Lower lobe of right lung (tissue), 2 donors: ENCODE measurements at places on chromosomes 6 and 20. TPM values are rescaled to one million over a fixed set of nuclear protein-coding genes. Genes with fewer than 3 reads are reported as not detected.

The DPPA5 gene
- not detected for total RNA-seq

The TMEM14A gene
- total RNA-seq, result 14.6 TPM

The RAD21L1 gene
- total RNA-seq, result not detected

- DNase-seq, result no peak
Measured at GRCh38 chr6:152863618-152864326, 113.2 kb downstream of the VIP start.

GRCh38 chr6:132021552-132022375 is 70.6 kb upstream of the CCN2 start:
- no peak for DNase-seq

- DNase-seq, result no peak
Measured at GRCh38 chr20:1805816-1806215, 89.4 kb upstream of the SIRPA start.

DNA sequence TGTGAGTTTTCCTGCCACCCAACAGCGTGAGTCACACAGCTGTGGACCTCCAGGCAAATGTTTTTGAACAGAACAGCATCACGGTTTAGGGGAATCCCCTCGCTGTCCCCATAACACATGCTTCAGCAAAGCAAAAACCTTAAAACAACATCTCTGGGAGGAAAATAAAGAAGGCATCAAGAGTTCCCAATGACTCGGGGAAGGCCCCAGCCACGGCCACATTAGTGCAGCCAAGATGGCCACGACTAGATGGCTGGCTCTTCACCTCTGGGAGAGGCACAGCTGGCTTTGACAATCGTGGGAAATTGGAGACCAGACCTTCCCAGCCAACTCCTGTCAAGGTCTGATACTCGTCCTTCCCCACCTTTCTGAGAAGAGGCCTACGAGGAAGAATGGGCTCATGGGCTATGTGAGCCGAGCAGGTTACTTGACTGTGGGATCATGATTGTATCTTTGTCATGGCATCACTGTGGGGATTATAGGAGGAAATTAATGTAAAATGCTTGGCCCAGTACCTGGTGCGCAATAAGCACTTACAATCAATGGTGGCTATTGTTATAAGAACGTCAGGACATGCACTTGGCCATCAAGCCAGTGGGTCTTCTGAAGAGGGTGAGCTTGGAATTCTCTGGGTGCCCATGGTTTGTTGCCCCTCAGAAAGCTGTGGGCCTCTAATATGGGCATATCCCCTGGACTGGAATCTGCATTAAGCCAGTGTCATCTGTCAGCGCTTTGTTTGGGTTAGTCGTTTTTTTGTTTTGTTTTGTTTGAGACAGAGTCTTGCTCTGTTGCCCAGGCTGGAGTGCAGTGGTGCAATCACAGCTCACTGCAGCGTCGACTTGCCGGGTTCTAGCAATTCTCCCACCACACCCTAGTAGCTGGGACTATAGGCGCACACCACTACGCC is 43.6 kb downstream of the FGD2 start:
- no peak for DNase-seq

DNA sequence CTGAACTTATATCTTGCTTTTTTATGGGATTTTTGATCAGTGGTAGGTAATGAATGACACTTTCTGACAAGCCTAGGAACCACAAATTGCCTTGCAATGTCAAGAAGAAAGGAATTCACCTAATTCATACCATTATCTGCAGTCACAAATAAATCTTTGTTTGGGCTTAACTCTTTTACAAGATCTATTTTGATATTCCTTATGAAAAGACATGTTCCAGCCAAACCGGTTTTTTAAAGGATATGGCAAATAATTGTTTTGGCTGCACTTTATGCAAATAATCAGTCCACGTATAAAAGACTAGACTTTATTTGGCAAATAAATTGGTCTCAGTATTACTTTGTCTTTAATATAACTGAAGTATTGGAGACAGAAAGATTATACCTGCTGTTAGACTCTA is 771.7 kb upstream of the ADGRB3 start:
- no peak for DNase-seq

DNA sequence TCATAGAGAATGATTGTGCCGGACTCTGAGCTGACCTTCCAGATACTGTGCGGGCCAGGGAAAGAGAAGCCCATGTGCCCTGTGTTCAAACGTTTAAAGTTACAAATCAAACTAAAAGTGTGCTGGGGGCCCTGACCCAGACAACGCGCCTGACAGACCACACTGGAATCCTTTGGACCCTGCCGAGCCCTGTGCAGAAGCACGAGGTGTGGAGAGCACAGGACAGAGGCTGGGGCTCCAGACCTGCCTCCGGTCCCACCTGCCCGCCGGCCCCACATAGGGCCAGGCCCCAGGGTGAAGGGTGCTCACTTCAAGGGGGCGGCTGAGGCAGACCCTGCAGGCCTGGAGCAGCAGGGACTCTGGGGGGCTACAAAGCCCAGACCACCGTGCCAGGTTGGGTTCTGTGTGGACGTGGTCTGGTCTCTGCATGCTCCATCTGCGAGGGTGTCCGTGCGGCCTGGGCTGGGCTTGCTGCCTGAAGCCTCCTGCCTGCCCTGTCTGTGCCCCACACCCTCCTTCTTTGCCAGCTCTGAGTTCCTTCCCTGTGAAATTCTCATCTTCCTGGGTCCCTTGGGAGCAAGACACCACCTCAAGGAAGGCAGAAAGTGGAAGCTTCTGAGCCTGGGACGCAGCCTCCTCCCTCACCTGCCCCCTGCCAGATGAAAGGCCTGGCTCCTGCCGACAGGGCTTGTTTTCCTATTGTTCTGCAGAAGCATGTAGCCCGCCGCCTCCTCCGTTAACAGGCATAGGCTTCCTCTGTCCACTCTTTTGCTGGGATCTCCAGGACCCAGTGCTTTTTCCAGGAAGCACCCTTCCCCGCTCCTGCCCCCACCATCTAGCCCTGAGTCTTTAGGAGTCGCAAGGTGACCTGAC is 186.2 kb downstream of the ERMARD start:
- DNase-seq, result no peak

DNA sequence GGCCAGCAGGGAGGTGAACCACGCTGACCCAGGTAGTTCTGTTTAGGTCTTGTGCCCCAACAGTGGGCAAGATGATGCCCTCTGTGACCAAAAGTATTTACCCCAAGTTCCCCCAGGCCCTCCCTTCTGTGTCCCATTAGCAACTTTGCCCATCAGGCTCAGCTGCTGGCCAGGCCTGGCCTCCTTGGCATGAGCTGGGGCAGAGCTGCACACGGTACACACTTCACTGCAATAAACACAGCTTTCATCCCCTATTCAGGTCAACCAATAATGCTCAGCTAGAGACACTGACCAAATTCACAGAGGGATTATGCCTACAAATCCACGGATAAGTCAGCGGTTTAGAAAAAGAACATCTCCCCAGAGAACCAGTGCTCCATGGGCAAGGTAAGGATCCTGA is 103.7 kb downstream of the SLC23A2 start:
- DNase-seq, result no peak

- DNase-seq, result no peak
Measured at GRCh38 chr6:99993533-99994251, at the start of gene MCHR2. Gene MCHR2 (minus strand): TSS chr6:99994223. CDS start chr6:99956147, 38,076 bp downstream.

DNA sequence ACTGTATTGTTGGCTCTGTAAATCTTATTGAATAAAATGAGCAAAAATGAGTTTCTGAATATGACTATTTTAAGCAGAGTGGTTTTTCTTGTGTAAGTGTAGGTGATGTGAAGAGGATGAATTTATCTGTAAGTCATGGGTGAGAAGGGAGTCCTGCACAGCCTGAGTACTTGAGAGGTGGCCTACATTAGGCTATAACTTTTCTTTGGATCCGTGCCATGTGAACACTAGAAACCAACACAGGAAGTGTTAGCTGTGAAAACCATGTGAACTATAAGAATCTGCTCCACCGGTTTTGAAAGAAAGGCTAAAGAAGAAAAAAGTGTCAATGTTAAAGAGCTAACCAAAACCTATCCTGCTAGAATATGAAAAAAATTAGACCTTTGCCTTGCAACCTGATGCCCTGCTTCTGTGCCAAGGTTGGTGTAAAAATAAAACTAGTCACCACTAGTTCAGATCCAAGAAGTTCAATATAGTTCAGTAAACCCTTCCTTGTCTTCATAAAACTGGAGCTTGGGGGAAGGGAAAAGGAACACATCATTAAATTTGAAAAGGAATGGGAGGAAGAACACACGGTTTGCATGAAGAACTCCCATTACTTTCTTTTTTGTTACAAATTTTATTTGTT is 21.3 kb downstream of the PLCB1 start:
- DNase-seq, result no peak
